ENCODE measurements at places on chromosomes 1 and 21.

DNA sequence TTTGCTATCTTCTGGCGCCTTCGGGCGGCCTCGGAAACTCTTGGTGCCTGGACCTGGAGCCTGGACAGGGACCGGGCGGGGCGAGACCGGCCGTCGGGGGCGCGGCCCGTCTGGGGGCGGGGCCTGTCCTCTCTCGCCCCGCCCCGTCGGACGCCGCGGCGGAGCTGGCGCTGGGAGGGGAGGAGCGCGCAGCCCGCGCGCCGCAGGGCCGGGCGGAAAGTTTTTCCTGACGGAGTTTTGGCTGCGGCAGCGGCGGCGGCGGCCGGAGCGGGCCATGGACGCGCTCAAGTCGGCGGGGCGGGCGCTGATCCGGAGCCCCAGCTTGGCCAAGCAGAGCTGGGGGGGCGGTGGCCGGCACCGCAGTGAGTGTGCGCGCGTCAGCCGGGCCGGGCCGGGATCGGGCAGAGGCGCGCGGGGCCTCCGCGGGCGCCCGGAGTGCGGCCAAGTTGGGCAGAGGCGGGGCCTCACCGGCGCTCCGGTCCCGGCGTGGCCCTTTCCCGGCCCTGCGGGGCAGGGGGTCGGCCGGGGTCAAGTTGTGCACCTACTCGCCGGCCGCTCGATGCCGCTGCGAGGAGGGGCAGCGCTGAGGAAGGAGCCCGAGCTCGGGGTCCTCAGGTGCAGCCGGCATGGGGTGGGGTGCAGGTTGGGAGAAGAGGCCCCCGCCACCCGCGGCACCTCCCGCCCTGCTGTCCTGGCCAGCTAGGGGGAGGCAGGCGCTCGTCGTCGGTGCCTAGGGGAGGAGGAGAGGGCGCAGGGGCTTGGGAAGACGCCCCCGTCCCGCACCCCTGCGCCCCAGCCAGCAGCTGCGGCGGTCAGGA is at the start of gene LDLRAP1:
Gene LDLRAP1 (plus strand): TSS at position 182 of the 818 bp plus-strand sequence. CDS start 93 bp downstream, at position 275.
- DNase-seq: no peak

DNA sequence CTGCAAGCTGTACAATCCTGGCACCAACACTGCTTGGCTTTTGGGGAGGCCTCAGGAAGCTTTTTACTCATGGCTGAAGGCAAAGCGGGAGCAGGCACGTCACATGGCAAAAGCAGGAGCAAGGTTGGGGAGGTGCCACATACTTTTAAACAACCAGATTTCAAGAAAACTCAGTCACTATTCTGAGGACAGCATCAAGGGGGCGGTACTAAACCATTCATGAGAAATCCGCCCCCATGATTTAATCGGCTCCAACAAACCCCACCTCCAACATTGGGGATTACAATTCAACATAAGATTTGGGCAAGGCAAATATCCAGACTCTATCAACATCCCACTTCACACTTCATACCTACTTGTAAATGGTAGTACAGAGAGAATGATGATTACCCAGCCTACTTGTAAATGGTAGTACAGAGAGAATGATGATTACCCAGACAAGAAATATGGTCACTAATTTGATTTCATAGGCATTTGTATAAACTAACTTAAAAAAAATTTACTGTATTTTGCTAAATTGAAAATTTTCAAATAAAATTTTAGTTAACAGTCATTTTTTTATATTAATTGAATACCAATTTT is 24.9 kb downstream of the ATP5PF start:
- DNase-seq: no peak

GRCh38 chr1:17654519-17654918 is 100.6 kb upstream of the ACTL8 start:
- DNase-seq: no peak

GRCh38 chr1:111082421-111083203 is 57.3 kb downstream of the DRAM2 start:
- DNase-seq: no peak

GRCh38 chr1:101453844-101454243 is 217.0 kb downstream of the S1PR1 start:
- no peak for DNase-seq

DNA sequence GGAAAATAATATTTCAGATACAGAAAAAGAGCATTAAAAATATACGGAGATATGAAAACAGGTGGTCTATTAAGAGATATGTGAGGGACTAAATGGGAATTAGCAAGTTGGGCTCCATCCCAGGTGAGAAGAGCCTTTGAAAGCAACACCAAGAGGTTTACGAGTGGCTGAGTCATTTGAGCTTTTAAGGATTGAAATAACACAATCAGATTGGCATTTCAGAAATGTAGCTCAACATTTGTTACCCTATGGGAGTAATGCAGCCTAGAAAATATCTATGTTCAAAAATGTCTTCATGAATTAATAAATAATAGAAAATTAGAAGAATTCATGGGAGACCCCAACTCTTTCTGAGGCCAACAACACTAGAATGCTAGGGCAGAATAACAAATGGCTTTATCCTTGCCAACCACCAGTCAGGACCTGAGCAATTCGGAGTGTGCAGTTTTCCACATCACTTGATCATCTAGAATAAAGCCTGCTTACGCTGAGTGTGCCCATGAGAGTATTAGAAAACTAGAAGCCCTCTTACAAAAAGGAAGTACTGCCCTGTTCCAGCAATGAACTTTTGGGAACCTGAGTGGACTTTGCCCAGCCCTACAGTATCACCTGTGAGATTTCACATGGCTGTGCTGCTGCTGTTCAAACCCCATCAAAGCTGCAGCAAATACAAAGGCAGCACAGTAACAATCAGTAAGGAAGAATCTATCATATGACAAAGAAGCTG is 538.0 kb upstream of the CAMK1G start:
- no peak for DNase-seq

GRCh38 chr1:168135116-168135920 is 1.4 kb downstream of the GPR161 start:
- no peak for DNase-seq

DNA sequence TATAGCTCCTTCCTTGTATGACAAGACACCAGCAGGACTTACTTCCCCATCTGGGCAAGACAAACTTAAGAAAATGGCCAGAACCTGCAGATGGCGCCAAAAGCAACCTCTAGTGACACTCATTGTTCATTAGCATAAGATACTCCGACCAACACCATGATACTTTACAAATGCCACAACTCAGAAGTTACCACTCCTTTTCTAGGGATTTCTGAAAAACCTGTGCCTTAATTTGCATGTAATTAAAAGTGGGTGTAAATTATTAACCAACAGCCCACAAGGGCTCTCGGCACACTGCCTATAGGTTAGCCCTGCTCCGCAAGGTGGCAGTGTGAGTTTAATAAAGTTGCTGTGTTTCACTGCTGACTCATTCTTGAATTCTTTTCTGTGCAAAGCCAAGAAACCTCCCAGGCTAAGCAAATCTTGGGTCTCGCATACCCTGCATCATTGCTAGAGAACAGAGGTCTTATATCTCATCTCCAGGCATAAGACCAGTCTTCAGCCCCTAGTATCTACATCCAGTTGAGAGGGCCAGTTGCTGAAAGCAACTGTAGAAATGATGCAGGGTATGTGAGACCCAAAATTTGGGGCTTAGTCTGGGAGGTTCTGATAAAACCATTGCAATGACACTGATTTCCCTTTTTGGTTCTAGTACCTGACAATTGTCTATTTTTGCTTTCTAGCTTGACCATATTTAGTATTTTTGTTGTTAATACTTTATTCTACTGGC is 86.4 kb downstream of the FAF1 start:
- DNase-seq: no peak

DNA sequence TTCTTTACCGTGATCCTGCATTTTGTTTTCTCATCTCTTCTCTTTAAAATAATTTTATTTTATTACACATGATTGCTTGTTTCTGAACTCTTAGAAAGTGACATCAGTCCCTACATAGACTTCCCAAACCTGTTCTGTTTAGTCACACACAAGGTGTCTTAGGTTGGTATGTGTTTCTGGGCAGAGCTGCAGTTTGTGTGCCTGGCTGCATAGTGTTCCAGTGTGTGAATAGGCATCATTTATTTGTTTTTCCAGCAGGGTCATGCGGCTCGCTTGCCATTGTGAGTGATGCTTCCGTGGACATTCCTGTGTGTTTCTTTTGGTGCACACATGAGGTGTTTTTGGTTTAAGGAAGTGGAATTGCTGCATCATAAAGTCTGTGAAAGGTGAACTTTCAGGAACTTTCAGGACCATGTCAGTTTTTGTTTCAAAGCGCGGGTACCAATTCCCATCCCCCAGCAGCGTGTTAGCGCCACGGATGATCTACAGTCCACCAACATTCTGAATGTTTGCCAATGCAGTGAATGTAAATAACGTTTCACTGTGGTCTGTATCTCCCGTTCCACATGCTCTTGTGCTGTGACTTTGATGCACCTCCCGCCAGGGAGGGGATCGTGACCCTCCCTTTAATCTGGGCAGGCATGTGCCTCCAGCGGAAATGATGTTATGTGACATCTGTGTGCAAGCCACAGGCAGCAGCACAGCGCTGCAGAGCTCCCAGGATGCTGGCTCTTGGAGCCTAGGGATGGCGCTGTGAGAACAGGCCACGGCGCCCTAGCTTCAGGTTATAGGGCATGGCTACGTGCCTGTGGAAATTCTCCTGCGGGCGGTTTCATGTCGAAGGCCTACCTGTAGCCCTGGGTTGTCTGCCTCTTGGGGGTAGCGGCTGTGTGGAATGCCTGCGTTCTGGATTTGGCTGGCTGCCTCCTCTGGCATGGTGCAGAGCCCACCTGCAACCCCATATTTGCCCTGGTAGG is 144.6 kb upstream of the COL6A1 start:
- no peak for DNase-seq

GRCh38 chr21:33443194-33443593 is 36.6 kb downstream of the TMEM50B start:
- DNase-seq: no peak

DNA sequence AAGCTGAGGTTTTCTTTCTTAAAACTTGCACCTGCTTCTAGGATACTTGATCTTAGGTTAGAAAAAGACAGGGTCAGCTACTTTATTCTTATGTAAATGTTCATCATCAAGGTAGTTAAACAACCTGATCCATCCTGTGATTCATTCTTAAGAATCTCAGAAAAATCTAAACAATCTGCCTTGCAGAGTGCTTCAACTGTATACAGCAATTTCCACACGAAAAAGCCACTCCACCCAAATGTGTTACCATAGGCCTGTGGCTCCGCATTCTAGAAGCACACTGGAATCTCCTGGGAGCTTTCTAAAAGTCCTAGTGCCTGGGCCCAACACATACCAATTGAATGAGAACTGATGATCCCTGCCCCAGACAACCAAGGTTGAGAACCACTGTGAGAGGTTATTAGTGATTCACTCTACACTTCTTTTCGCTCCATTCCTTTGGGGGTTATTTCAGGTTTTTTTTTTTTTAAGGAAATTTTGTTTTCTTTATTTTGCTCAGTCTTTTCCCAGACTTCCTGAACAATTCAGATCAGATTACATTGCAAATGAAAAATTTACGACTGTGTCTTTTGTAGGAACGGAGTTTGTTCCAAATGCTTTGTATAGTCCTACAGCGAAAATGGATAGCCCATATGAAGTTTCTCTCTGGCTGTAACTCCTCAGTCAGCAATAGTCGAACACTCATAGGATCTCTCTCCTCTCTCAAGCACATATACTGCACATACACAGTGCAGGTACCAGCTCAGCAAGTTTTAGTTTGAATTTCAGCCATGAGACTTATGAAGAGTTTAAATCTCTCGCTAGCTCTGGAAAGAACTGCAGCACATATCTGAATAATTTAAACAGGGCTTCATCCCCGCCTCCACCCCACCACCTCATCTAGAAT is 16.1 kb downstream of the SMYD2 start:
- DNase-seq: no peak

GRCh38 chr1:179107706-179108629 is 26.1 kb downstream of the TOR3A start:
- no peak for DNase-seq

DNA sequence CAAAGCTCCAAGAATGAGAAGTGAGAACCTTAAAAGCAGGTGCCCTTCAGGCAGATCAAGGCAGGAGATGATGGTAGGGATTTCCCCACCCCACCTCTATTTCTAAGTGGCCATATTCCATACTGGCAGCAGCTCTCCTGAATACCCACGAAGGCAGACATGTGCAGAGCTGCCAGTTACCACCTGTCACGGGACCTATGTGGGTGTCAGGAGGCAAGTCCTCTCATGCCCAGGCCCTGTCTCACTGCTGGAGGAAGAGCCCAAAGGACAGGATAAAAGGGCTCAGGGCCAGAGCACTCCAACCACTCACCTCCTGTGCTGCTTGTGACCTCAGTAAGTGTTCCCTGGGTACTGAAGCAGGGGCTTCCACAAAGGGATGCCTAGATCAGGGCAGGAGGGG is 721 bp upstream of the LCE1B start:
- no peak for DNase-seq

GRCh38 chr1:222798116-222798515 is 16.7 kb upstream of the DISP1 start:
- DNase-seq: no peak

DNA sequence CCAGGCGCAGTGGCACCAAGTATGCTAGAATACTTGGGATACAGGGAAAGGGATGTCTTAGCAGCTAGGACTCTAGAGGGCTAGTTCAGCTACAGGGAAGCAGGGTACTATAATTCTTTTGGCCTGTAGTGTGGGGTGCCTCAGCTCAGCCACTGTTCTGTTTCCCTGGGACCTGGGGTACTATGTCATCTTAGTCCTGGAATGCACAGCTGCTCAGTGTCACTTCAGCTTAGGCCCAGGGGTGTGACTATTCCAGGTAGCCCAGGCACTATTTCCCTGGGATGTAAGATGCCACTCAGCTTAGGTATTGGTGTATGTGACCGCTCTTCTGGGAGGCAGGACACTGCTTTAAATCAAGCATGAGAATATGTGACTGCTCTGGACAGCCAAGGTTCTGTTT is 34.1 kb downstream of the RGSL1 start:
- no peak for DNase-seq

- no peak for DNase-seq
Observed at GRCh38 chr1:109170035-109170764, 43.5 kb upstream of the SARS1 start.

GRCh38 chr1:15137809-15138208 is 15.7 kb upstream of the TMEM51 start:
- no peak for DNase-seq

GRCh38 chr1:53074313-53075154 is 12.5 kb downstream of the PODN start:
- no peak for DNase-seq

- DNase-seq: no peak
Observed at GRCh38 chr1:89211035-89211634, 12.4 kb upstream of the GBP4 start.

- no peak for DNase-seq
Observed at GRCh38 chr1:169681140-169681539, 30.3 kb downstream of the SELL start.

- DNase-seq: no peak
Observed at GRCh38 chr1:35573198-35574124, at the start of gene TFAP2E. TSS of gene TFAP2E (plus strand) at chr1:35573314. CDS start at chr1:35573578, 264 bp downstream.

GRCh38 chr1:98405581-98406074 is 255.9 kb upstream of the SNX7 start:
- DNase-seq: no peak

DNA sequence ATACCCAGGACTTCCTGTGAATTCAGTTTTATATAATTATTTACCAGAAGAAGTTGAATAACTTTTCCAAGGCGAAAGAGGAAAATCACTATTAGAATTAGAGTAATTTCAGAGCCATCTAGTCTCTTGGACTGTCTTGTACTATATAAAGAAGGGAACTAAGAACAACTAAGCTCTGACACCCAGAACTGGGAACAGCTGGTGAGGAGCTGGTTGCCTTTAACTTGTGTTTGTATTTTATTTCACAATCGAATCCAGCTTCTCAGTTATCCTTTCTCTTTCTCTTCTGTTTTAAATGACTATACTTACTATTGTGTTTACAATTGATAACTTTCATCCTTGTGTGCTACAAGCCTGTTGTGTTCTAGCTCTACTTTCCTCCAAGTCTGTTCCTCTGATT is 8.4 kb downstream of the SNX27 start:
- DNase-seq: no peak

- DNase-seq: no peak
Observed at GRCh38 chr1:234199476-234200127, 173.7 kb upstream of the COA6 start.

Measured in NCI-H524 treated with DMSO at 0.1 percent for 48 hours (cell line).